ENCODE measurements at places on chromosomes 5 and 9. TPM values are rescaled to one million over a fixed set of nuclear protein-coding genes. Genes with fewer than 3 reads are reported as not detected.

Gene NIPAL4
- total RNA-seq, result 0.10 TPM

Gene COL27A1
- 2.8 TPM for total RNA-seq

Gene NDFIP1
- total RNA-seq, result 60.0 TPM

DNA sequence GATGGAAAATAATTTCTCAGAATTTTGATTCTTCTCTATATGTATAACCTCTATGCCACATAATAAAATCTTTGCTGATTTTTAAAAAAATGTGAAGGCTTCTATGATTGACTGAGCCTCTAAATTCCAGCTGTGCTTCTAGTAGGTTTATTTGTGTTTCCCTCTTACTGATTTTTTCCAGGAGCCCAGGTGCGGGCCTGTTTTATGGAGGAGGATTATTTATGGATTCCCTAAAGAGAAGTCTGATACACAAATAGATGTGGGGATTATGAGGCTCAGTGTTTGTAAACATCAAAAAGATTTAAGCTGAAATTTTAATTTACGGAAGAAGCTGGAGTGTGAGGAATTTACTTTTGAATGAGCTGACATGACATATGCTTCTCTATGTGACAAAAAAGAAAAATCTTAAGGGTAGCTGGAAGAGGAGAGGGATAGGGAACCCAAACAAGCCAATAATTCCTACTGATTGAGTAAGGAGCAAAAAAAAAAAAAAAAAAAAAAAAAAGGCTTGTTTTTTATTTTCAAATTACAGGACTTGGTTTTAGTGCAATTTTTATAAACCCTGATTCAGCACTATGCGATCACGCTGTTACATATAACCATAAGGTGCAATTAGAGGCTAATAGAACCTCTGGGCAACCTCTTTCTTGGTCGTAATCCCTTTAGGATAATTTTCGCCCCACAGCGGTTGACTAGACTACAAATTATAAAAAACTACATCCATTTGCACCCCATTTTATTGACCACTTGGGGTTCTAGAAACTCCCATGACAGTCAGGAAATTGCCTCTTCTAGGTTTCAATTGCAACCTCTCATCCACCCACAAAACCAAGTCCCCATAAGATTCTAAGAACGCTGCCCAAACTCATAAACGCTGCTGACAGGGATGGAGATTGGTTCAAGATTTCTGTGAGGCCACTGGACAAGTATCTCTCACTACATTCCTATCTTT is 44.4 kb upstream of the RAI14 start:
- DNase-seq, result no peak

- DNase-seq, result no peak
Measured at GRCh38 chr5:135089912-135090311, 55.9 kb upstream of the PITX1 start.

Gene SEMA4D
- 0.12 TPM for total RNA-seq

- DNase-seq, result no peak
Measured at GRCh38 chr9:2163231-2163885, 148.2 kb downstream of the SMARCA2 start.

DNA sequence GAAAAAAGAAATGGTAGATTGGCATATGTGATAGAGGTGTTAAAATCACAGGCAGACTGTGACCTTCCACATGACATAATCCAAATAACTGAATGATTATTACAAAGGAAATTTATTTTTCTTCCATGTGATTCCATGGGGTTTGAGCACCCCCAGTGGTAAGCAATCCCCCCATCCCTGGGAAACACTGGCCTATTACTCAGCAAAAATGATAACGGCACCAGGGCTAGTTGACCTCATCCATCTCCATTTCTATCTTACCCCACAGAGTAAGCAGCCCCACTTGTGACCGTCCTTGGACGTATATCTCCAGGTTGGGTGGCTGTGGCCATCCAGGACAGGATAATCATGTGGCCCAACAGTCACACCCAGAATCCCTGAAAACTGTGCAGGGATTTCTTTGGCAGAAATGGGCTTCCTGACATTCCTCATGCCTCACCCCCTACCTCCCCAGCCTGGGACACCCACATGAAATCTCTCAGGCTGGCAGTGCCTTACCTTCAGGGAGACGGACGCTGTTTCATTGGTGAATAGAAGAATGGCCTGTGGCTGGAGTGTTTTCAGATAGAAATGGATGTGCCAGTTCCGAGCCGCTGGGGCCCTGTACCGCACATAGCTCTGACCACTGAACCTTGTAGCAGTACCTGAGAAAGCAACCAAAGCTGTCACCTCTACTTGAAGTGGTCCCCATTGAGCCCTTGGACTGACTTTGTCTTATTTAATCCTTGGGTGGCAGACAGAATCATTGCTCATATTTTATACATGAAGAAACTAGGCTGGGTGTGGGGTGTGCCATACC is 69.9 kb downstream of the SLC36A1 start:
- DNase-seq, result no peak

GRCh38 chr5:140266471-140267200 is 36.3 kb downstream of the PFDN1 start:
- DNase-seq, result no peak

Gene FOXD4L3
- not detected for total RNA-seq

Gene UBE2QL1
- 0.49 TPM for total RNA-seq
